ENCODE measurements at places on chromosomes 3 and 15.

DNA sequence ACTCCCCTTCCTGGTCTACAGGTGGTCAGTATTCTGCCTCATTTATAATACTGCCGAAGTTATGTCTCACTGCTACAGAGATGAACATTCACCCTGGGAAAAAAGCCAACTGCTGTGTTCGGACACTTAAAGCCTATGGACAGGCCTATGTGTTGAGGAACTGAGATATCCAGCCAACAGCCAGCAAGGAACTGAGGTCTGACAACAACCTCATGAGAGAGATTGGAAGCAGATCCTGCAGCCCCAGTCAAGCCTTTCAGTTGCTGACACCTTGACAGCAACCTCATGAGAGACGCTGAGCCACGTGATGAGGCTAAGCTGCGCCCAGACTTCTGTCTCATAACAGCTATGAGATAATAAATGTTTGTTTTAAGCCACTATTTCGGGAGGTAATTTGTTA lies 18.2 kb upstream of the FHIT start:
- DNase-seq: no peak

DNA sequence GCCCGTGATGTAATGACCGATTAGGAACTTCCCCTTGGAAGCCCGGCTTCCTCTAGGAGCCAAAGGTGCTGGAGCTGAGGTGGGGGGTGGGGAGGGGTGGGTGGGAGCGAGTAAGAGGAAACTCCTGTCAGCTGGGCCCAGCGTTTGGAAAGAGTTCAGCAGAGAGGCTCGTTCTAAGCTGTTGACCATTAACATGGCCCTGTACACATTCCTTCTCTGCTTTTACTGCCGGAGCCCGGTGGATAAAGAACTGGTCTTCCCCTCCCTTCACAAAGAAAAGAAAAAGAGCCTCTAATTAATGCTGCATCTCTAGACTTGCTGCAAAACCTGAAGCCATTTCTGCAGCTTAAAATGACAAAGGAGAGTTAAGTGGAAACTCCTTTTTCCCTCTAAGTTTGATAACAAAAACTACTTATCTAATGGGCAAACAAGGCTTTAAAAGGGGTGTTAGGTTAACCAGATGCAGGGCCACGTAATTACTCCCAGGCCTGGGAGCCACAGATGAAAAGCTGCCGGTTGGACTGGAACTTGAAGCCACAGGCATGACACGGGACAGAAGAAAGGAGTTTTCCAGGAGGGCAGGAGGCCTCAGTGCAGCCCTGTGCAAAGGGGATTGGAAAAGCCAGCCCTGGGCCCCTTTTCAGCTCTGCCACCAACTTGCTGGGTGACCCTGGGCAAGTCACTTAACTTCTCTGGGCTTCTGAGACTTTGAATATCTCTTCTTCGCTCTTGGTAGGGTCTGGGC lies 71.3 kb downstream of the SMAD6 start:
- no peak for DNase-seq

GRCh38 chr15:73872346-73872745 lies 1.0 kb upstream of the TBC1D21 start:
- DNase-seq: no peak

- DNase-seq: no peak
These were observed 101.6 kb downstream of the RPL22L1 start for GRCh38 chr3:170768334-170768801.

- no peak for DNase-seq
These were observed 485 bp downstream of the CELF6 start for GRCh38 chr15:72319360-72319984.

DNA sequence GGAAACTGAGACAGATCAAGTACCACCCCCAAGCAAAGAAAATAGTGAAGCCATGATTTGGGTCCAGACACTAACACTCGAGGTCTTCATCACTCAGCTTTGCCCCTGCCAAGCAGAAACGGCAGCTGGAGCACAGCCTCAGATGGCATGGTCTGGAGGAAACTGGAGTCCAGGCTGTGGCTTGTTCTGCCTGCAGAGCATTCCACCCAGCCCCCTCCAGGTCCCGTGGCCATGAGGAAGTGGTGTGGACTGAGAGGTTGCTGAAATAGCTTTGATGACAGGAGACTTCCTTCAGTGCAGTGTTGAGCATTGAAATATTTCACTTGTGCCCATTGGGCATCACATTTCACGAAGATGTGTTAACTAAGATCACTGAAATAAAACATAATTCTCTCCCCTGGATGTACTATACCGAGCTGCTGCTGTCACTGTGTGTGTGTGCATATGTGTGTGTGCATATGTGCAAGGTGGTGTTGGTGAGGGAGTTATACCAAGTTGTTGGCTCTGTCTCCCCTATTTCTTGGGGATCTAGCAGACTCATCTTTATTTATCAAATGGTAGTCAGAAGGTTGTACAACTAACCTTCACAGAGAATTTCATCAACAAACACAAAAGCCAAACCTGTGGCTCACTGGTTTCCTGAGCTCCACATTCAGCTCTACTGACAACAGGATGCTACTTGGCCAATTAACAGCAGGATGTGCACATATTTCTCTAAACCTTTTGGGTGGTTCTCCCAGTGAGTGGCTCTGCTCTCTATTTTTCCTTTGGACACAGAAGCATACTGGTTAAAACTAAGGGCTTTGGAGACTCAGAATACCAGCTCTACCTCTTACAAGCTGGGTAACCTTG lies 660.1 kb upstream of the CFAP20DC start:
- no peak for DNase-seq

GRCh38 chr15:56832125-56832524 lies 86.3 kb upstream of the TCF12 start:
- DNase-seq: no peak
